ENCODE measurements at places on chromosomes 1 and 21.

- DNase-seq: no peak
Observed at GRCh38 chr1:167496797-167497619, 21.3 kb downstream of the CD247 start.

DNA sequence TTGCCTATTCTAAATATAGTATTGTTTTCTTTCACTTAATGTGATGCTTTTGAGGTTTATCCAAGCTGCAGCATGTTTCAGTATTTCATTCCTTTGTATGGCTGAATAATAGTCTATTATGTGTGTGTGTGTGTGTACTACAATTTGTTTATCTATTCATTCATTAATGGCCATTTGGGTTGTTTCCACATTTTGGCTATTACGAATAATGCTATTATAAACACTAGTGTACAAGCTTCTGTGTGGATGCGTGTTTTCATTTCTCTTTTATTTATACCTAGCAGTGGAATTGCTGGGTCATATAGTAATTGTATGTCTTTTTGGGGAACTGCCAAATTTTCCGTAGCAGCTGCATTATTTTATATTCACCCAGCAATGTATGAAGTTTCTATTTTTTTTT, 15.0 kb upstream of the THEM5 start:
- DNase-seq: no peak

- DNase-seq: peak; percentile 38
Observed at GRCh38 chr1:119285482-119285881, 83.1 kb upstream of the HAO2 start.

GRCh38 chr1:95547005-95547404, 313.0 kb downstream of the RWDD3 start:
- DNase-seq: no peak

GRCh38 chr1:176058686-176059085, 148.4 kb downstream of the COP1 start:
- DNase-seq: no peak

DNA sequence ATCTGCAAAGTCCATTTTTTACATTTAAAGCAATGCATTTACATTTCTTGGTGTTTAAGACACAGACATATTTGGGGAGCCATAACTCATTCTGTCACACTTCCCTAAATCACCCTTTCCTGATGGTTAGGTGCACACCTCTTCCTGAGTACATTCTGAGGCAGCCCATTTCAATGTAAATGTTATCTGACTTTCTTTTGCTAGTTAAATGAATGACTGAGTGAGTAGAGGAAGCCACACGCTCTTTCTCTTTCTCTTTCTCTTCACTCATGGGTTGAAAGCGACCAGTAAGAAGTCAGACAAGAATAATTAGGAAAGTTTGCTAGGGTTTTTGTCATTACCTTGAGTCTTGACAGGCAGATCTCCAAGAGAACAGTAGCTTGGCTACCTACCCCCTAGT, 143.1 kb downstream of the S1PR1 start:
- DNase-seq: no peak

DNA sequence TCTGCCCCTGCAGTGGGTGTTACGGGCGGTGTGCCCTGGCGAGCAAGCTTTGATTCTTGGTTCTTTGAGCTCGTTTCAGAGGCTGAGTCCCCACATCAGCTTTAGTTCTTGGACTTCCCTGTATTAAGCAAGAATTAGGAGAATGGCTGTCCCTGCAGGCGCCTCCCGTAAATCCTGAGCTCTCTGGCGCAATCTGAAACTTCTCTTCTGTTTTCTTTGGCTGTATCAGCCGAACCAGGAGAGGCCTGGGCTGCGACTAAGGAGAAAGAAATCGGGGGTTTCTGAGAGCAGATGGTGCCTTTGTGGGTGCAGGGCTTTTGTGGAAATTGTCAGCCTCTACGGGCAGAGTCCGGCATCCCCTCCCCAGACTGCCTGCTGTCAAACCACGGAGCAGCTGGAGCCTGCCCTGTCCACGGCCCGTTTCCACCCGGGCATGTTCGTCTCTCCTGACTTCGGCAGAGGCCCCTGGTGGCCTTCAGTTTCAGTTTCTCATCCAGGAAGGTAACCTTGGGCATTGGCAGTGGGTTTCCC, 17.9 kb downstream of the CSTB start:
- DNase-seq: no peak

- DNase-seq: no peak
Observed at GRCh38 chr1:187685333-187685732, 856.6 kb downstream of the PLA2G4A start.

DNA sequence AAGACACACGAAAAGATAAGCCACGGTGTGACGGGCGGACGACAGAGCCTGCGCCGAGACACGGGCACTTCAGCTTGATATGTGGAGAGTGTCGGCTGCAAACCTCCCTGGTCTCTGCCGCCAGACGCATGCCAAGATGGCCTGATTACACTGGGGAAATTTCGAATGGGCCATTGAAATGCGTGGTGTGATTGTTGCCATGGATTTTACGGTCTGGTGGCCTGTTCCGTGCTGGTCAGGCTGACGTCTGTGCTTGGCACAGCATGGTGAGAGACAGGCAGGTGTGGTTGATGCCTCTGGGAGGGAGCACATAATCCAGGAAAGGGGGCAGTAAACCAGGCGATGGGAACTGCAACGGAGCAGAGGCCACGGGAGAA, 105.6 kb upstream of the TMPRSS2 start:
- DNase-seq: no peak

Measured in epithelial cell of proximal tubule (primary cell).